Activated T-helper 1 cell treated with anti-CD3 and anti-CD28 coated beads, Interleukin-12 subunit alpha, Interleukin-12 subunit beta, Interleukin-2, Interleukin-4 antibody, amounts not matched to agents 30 ng/mL and 10 ng/mL and 1 ng/mL, durations not matched to agents 14 hours and 24 hours and 36 hours (primary cell): ENCODE measurements at places on chromosomes 5 and 9. TPM values are rescaled to one million over a fixed set of nuclear protein-coding genes. Genes with fewer than 3 reads are reported as not detected.

DNA sequence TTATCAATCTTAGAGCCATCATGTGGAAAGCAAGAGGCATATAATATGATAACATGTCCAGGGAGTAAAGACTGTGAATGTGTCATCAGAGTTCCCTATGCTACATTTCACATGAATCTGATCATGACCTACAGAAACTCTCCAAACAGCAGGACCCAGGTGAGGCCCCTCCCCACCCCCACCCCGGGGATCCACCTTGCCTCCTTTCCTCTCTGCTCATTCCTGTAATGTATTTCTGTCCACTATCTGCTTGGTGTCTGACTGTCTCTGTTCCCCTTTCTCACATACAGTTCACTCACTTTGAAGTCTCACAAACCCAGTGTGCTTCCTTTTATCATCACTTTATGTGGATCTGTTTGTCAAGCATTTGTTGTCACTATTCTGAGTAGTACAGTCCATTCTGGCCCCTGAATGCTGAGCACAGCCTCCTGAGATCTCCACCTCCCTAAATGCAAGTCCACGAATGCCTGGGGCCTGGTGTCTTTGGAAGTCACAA, 76.4 kb upstream of the SMARCA2 start:
- no peak for DNase-seq
- no peaks in the 10 kb centered on the region for H3K36me3 ChIP-seq
- no peak overlapping the region for H3K4me3 ChIP-seq
- H3K4me1 ChIP-seq = no peaks in the 10 kb centered on the region

DNA sequence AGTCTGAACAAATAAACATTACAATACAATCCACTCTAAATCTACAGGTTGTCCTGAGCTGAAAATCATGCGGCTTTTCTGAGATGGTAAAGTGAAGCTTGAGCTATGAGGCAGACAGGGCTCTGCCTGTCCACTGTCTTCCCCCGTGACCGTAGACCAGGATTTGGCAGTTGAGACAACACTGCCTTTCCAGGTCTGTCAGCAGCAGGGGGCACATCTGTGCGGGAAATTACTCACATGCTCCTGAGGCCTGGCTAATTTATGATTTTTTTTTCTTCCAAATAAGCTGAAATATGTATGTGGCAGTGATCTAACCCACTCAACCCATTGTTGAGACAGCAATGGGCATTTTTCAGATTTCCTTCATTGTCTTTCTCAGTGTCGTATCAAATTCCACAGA, 307.9 kb downstream of the FBXL7 start:
- no peak overlapping the region for H3K4me3 ChIP-seq
- H3K27ac ChIP-seq = no peak overlapping the region
- H3K36me3 ChIP-seq = no peaks in the 10 kb centered on the region
- no peaks in the 10 kb centered on the region for H3K27me3 ChIP-seq
- no peaks in the 10 kb centered on the region for H3K4me1 ChIP-seq

- H3K4me3 ChIP-seq = no peak overlapping the region
- H3K27ac ChIP-seq = no peak overlapping the region
- no peaks in the 10 kb centered on the region for H3K4me1 ChIP-seq
- H3K27me3 ChIP-seq = no peaks in the 10 kb centered on the region
- no peaks in the 10 kb centered on the region for H3K36me3 ChIP-seq
- no peak for DNase-seq
Measured at GRCh38 chr5:44952376-44952775, 143.6 kb downstream of the MRPS30 start.

Gene TMEM267
- total RNA-seq = 23.0 and 26.5 TPM in 2 replicates

Gene LAMC3
- total RNA-seq = 0.05 TPM in 2 replicates
